ENCODE measurements at places on chromosomes 3 and 15.

DNA sequence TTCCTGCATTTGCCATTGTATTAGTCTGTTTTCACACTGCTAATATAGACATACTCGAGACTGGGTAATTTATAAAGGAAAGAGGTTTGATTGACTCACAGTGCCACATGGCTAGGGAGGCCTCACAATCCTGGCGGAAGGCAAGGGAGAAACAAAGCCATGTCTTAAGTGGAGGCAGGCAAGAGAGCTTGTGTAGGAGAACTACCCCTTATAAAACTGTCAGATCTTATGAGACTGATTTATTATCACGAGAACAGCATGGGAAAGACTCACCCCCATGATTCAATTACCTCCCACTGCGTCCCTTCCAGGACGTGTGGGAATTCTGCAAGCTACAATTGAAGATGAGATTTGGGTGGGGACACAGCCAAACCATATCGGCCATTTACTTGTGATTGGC is 27.8 kb downstream of the YEATS2 start:
- no peak for DNase-seq

GRCh38 chr3:152505926-152506325 is 237.2 kb downstream of the MBNL1 start:
- no peak for DNase-seq

GRCh38 chr3:21256932-21257331 is 494.1 kb downstream of the ZNF385D start:
- no peak for DNase-seq

DNA sequence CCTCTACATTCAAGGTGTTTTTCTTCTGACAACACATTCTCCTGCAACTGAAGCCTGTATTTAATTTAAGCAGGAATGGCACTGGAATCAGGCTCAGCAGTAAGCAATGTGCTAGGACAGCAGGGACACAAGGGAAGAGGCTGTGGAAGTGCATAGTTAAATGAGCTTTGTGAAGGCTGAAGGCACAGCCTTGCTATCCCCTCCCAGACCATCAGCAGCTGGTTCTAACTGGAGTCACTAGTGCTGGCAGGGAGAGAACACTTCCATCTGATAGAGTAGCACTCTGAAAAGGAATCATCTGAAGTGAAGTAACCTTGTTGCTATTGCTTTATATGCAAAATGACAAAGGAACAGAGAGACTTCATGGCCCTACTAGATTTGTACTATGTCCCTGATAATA is 14.7 kb downstream of the UQCC5 start:
- DNase-seq, result no peak

- no peak for DNase-seq
These were observed 52.2 kb upstream of the ACTC1 start for GRCh38 chr15:34847598-34847997.

- DNase-seq, result no peak
These were observed 291.3 kb downstream of the OXSM start for GRCh38 chr3:26081166-26081565.

DNA sequence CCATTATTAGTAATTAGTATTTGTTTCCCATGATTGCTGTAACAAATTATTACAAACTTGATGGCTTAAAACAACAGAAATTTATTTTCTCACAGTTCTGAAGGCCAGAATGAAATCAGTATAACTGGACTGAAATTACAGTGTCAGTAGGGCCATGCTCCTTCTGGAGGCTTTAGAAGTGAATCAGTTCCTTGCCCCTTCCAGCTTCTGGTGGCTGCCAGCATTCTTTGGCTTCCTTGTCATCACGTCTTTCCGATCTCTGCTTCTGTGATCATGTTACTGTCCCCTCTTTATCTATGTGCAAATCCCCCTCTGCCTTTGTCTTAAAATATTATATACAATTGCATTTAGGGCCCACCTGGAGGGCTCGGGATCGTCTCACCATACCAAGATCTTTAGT is 92.0 kb downstream of the FOXB1 start:
- DNase-seq, result no peak

DNA sequence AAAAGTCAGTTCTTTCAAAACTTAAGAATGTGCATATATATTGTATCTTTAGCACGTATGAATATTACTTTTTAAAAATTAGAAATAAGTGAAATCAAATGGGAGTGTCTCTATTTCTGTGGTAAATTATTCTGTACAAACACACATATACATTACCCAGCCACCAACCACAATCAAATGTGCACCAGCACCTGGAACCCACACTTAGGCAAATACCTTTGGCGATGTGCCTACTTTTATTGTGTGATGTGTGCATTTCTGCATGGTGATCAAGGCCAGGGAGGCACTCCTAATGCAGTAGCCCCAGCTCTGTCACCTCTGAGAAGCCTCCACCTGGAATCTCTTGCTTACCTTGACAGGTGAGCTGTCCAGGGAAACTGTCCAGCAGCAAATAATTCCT is 76.9 kb downstream of the PIK3R4 start:
- no peak for DNase-seq

DNA sequence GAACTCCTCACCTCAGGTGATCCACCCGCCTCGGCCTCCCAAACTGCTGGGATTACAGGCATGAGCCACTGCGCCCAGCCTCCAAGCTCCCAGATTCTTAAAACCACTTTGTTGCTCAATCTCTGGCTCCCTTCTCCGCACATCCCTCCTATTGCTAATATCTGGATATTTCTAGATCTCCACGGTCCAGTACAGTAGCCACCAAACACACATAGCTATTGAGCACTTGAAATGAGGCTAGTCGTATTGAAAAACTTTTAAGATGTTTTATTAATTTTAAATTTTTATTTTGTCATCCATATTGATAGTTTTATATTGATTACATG is 44.3 kb downstream of the SLC28A1 start:
- no peak for DNase-seq

DNA sequence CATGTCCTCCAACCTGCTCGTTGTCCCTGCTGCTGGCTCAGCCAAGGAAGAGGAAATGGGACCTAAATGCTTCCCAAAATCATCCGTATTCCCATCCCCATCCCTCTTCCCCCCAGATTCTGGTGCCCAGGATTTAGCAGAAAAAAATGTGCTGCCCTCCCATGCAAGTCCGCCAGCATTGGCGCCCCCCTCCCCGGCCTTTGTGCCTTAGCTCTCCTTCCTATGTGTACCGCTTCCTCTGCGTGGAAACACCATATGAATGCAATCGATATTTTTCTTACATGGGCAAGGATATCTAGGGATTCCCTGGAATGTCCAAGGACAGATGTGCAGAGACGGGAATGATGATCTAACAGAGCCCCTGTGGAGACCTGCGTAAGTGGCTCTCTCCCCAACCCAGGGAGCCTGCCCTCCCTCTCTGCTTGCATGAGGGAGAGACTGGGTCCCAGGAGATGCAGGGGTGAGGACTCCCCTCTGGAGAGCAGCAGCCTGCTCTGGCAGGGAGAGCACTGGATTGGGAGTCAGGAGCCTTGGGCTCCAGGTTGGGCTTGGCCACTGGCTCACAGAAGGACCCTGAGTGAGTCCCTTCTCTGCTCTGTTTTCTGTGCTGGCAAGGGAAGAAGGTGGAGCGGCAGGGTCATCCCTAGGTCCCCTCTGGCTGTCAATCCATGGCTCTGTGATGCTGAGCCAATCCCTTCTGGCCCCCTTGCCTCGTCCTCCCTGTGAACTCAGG is 227.2 kb downstream of the XXYLT1 start:
- no peak for DNase-seq

DNA sequence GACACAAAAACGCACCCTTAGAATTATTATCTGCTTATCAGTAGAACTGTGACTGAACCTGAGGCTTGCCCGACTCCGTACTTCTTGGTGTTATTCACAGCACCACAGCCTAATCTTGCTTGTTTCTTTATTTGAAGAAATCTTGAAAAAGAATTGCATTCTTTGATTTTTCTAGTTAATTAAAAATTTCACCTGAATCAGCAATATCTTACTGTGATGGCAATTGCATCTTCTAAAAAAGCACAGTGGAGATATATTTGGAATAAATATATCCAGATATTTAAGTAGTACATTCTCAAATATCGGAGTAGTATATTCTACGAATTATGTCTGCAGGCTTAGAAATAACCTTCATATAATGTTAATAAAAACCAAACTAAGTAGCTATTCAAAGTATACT is 90.1 kb upstream of the LYSMD4 start:
- DNase-seq, result no peak

- no peak for DNase-seq
These were observed 13.4 kb downstream of the MYL3 start for GRCh38 chr3:46849686-46850467.

DNA sequence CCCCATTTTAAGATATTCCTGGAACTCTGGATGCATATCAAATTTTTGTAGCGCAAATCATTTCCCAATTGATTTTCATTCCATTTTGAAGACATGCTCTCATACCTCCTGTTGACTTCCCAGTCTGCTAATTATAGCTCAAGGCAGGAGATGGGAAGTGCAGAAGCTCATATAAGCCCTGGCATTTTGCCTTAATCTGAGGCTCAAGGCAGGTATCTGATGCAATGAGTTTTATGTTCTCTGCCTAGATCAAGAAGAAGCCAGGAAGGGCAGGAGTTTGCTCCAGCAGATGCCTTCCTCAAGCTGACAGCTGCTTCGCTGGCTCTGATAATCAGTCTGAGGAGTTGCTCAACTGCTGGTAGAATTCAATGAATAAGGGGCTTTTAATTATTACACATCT is 65.6 kb upstream of the NEDD4 start:
- no peak for DNase-seq

Data from GM18507 (cell line).